ENCODE measurements at places on chromosomes 16 and 17. TPM values are rescaled to one million over a fixed set of nuclear protein-coding genes. Genes with fewer than 3 reads are reported as not detected.
A peak's percentile ranks its signal among the peaks of the same experiment; 100 is the strongest.

The FZD2 gene
- 50.5 TPM for total RNA-seq

The ZP2 gene
- not detected for total RNA-seq

The DNAJA2 gene
- 89.8 TPM for total RNA-seq

The ATP1B2 gene
- 0.63 TPM for total RNA-seq

The CCDC144A gene
- total RNA-seq: 5.5 TPM

The ADORA2B gene
- 42.7 TPM for total RNA-seq

The ARL16 gene
- 48.3 TPM for total RNA-seq

The NPTX1 gene
- 6.9 TPM for total RNA-seq

DNA sequence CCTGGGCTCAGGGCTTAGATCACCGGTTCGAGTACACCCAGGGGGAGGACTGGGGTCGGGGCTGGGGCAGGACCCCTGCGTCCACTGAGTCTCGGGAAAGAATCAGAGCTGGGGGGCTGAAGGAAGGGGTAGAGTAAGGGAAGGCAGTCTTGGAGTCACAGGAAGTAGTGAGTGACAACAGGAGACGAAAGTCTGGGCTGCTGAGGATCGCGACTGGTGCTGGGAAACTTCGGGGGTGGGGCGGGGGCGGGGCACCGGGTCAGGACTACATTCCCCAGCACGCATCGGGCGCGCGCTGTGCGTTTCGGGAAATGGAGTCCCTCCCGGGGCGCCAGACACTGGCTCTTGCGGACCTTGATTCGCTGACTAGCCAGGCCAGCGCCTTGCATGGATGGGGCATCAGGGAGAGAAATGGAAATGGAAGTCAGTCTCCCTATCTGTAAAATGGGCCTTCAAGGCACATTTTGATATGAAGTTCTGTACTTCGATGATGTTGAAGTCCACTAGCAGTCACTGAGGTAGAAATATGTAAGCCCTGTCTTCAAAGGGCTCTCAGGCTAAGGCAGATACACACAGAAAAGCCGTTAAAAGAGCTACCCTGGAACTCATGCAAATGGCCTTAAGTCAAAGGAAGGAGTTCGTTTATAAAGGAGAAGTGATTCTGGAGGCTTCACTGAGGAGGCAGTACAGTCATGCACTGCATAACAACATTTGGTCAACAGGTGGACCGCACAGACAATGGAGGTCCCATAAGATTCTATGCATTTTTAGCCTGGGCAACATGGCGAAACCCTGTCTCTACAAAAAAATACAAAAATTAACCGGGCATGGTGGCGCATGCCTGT, 697 bp downstream of the CTF1 start:
- no peaks in the 10 kb centered on the region for H3K27me3 ChIP-seq
- H3K4me3 ChIP-seq: peak overlapping the region; percentile 83
- DNase-seq: peak; percentile 87
- peaks cover 41% of the 10 kb centered on the region for H3K4me1 ChIP-seq
- peak overlapping the region; percentile 88 for H3K27ac ChIP-seq
- no peaks in the 10 kb centered on the region for H3K36me3 ChIP-seq

DNA sequence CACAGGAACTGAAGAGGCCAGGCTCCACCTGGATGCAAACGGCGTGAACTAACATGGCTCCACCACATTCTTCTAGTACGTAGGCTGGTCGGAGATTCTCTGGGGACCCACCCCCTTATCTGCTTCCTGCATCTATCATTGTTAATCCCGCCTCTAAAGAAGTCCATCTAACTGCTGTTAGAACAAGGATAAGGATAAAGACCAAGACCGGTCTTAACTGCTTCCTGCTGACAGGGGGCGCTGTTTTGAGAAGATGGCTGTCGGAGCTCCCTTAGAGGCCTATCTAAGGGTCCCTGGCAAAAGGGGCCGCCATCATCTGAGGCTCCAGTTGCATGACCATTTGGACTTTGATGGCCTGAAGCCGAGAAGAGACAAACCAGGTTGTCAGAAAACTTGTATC, 25.8 kb upstream of the TNFSF12 start:
- H3K4me1 ChIP-seq: no peaks in the 10 kb centered on the region
- no peak overlapping the region for H3K27ac ChIP-seq
- DNase-seq: no peak
- H3K27me3 ChIP-seq: no peaks in the 10 kb centered on the region
- H3K4me3 ChIP-seq: no peak overlapping the region
- no peaks in the 10 kb centered on the region for H3K36me3 ChIP-seq

DNA sequence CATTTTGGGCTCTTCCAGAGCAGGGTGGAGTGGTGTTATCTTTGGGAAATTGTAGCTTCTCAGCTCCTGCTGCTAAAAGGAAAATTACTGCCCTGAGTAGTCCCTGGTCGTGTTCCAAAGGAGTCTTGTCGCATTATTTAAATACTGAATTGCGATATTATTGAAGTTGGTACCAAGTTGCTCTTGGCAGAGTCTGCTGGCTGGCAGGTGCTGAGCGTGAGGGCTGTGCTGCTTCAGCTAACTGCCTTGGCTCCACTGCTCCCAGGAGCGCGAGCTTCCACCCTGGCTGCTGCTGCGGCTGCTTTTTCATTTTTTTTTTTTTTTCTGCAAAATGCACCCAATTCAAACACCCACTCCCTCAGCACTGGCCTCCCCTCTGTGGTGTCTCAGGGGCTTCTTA, 289.8 kb downstream of the MAF start:
- peaks cover 89% of the 10 kb centered on the region for H3K27me3 ChIP-seq
- no peaks in the 10 kb centered on the region for H3K36me3 ChIP-seq
- no peak for DNase-seq
- H3K27ac ChIP-seq: no peak overlapping the region

DNA sequence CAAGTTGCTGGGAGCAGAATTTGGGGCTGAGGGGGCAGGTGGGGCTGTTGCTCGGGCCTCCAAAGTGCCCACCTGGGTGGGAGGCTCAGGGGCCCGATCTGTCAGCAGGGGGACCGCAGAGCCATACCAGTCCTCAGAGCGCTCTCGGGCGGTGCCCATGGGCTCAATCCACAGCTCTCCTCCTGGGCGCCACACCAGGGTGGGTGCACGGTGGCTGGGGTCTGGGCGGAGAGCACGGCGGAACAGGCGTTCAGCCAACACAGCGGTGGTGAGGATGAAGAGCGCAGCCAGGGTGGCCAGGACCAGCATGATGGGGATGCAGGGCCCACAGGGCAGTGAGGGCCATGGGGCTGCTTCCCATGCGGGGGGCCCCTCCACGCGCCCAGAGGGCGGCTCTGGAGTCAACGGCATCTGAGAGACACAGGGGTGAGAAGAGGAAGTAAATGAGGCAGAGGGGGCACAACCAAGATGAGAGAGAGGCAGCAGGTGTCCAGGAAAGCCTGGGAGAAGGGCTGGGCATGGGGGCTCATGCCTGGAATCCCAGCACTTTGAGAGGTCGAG, 1.2 kb downstream of the C16orf54 start:
- DNase-seq: no peak
- no peak overlapping the region for H3K4me3 ChIP-seq
- no peaks in the 10 kb centered on the region for H3K36me3 ChIP-seq
- no peaks in the 10 kb centered on the region for H3K27me3 ChIP-seq
- no peak overlapping the region for H3K27ac ChIP-seq
- H3K4me1 ChIP-seq: no peaks in the 10 kb centered on the region

- peak overlapping the region; percentile 77 for H3K4me3 ChIP-seq
- no peak overlapping the region for H3K27ac ChIP-seq
- no peak for DNase-seq
- peaks cover 29% of the 10 kb centered on the region for H3K4me1 ChIP-seq
These were observed 1.2 kb downstream of the PRPF8 start for GRCh38 chr17:1683459-1683858.

DNA sequence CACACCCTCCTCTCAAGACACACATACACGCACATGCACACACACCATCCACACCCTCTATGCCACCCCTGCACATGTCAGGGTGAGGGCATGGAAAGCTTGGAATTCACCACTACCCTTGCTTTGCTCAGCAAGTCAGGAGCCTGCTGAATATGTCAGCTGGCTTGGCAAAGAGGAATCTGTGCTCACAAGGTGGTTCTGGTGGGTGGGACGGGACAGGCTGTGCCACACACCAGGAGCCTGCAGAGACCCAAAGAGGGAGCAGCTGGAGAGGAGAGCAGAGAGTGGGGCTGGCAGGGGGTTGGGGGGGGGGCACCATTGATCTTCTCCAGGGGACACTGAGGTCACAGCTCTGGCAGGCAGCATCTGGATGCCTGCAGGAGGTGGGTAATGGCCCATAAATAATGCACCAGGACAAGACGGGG, 48.7 kb upstream of the NDRG4 start:
- H3K27ac ChIP-seq: peak overlapping the region; percentile 41
- H3K4me1 ChIP-seq: peaks cover 33% of the 10 kb centered on the region
- H3K27me3 ChIP-seq: no peaks in the 10 kb centered on the region
- no peak for DNase-seq
- no peaks in the 10 kb centered on the region for H3K36me3 ChIP-seq
- no peak overlapping the region for H3K4me3 ChIP-seq

GRCh38 chr16:69465083-69465721, 40.8 kb downstream of the CYB5B start:
- DNase-seq: no peak
- H3K4me3 ChIP-seq: no peak overlapping the region
- H3K36me3 ChIP-seq: peaks cover 7% of the 10 kb centered on the region
- H3K4me1 ChIP-seq: no peaks in the 10 kb centered on the region

DNA sequence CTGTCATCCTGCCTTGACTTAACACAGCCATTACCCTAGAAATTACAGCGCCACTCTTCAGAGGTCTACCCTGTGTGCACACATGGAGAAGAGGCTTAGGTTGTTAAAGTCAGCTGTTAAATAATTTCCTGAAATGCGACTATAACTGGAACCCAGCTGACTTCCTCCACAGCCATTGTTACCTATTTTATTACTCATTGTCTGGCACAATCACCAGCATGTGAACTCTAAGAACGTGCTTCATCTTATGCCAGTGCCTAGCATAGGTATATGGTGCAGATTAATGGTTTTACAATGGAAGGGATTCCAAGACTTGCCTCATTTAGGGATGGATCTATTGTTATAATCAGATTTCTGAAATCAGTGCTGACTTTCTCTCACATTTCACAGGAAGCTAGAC, 11.9 kb downstream of the RDM1 start:
- peaks cover 12% of the 10 kb centered on the region for H3K27me3 ChIP-seq
- DNase-seq: no peak
- no peaks in the 10 kb centered on the region for H3K4me1 ChIP-seq

GRCh38 chr17:82217530-82218204, 5.0 kb upstream of the CCDC57 start:
- peak overlapping the region; percentile 92 for H3K27ac ChIP-seq
- peaks cover 33% of the 10 kb centered on the region for H3K4me1 ChIP-seq
- H3K4me3 ChIP-seq: peak overlapping the region; percentile 11
- DNase-seq: peak; percentile 79
- no peaks in the 10 kb centered on the region for H3K27me3 ChIP-seq

DNA sequence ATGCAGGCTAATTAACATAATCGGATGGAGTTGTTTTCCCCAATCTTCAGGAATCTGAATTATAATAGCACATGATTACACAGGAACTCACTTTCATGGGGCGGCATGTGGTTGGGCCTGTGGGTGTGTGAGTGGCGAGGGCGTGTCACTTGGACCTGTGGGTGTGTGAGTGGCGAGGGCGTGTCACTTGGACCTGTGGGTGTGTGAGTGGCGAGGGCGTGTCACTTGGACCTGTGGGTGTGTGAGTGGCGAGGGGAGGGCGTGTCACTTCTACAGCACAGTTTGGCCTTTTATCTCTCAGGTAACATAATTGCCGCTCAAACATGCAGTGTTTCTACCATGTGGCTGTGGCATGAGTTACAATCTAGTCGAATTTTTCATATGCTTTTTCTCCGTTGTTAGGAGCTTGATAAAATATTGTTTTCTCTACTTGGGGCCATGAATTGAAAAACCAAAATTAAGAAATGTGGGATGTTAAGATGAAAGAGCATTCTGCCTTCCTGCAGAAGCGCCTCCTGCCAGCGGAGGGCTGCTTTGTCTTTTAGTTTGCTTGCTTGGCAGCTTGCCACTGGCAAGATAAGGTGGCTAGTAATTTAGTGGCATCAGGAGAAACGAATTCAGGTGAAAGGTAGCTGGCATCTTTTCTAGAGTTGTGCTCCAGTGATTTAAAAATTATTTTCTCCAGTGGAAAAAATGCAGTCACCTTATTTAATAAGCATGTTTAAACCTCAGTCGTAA, 36.2 kb downstream of the USP10 start:
- H3K36me3 ChIP-seq: peaks cover 19% of the 10 kb centered on the region
- no peak overlapping the region for H3K4me3 ChIP-seq
- H3K4me1 ChIP-seq: peaks cover 73% of the 10 kb centered on the region
- no peaks in the 10 kb centered on the region for H3K27me3 ChIP-seq

GRCh38 chr17:41976142-41976768, 9.7 kb downstream of the CNP start:
- no peak overlapping the region for H3K4me3 ChIP-seq
- peaks cover 37% of the 10 kb centered on the region for H3K36me3 ChIP-seq
- H3K27me3 ChIP-seq: no peaks in the 10 kb centered on the region

DNA sequence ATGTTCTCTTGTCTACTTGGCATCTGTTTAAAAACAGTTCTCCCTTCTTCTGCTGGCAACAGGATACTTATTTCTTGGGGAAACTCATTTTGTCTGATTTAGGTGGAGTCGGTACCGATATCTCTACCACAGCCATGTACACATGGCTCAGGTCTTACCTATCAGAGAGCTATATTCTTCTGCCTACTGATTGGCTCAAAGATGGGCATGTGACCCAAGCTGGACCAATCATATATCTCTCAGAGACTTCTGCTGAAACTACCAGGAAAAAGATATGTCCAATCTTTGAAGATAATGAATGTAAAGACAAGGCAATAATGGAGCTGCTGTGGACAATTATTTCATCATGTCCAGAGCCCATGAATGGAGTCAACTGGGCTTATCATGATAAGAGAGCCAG, 21.6 kb upstream of the SHISA9 start:
- H3K4me1 ChIP-seq: peaks cover 68% of the 10 kb centered on the region
- H3K27me3 ChIP-seq: no peaks in the 10 kb centered on the region
- peak overlapping the region; percentile 95 for H3K27ac ChIP-seq
- no peaks in the 10 kb centered on the region for H3K36me3 ChIP-seq
- no peak for DNase-seq

GRCh38 chr16:57029161-57030160, 40.1 kb downstream of the NLRC5 start:
- H3K27me3 ChIP-seq: no peaks in the 10 kb centered on the region
- H3K36me3 ChIP-seq: no peaks in the 10 kb centered on the region
- H3K27ac ChIP-seq: no peak overlapping the region

DNA sequence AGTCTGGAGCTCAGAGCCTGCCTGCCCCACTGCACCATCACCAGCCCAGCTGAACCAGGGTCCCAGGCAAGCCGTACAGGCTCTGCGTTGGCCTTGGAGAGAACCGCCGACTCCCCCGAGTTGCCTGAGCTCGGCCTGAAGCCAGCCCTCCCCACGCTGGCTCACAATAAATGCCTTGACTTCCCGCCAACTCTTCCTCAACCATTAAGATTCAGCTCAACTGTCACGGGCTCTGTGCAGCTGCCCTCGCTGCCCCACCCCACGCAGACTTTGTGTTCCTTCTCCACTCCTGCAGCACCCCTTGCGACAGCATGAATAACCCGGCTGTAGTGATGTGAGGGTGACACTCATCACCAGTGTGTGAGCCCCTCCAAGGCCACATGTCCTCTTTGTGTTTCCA, 4.8 kb upstream of the QPRT start:
- H3K36me3 ChIP-seq: no peaks in the 10 kb centered on the region
- H3K27ac ChIP-seq: no peak overlapping the region
- no peaks in the 10 kb centered on the region for H3K27me3 ChIP-seq
- H3K4me3 ChIP-seq: no peak overlapping the region
- no peaks in the 10 kb centered on the region for H3K4me1 ChIP-seq
- DNase-seq: no peak

- no peaks in the 10 kb centered on the region for H3K36me3 ChIP-seq
- H3K27ac ChIP-seq: no peak overlapping the region
- H3K4me3 ChIP-seq: no peak overlapping the region
- peaks cover 44% of the 10 kb centered on the region for H3K27me3 ChIP-seq
- peak; percentile 13 for DNase-seq
These were observed 117.4 kb downstream of the IRF8 start for GRCh38 chr16:86016201-86016965.

GRCh38 chr17:48322060-48322459, 108.0 kb downstream of the SKAP1 start:
- DNase-seq: no peak
- no peak overlapping the region for H3K4me3 ChIP-seq
- no peak overlapping the region for H3K27ac ChIP-seq
- no peaks in the 10 kb centered on the region for H3K36me3 ChIP-seq

All from PC-9 (cell line).